ENCODE measurements at places on chromosomes 2 and 18.

- no peak for DNase-seq
Observed at GRCh38 chr18:80204142-80204541, 43.2 kb downstream of the PARD6G start.

DNA sequence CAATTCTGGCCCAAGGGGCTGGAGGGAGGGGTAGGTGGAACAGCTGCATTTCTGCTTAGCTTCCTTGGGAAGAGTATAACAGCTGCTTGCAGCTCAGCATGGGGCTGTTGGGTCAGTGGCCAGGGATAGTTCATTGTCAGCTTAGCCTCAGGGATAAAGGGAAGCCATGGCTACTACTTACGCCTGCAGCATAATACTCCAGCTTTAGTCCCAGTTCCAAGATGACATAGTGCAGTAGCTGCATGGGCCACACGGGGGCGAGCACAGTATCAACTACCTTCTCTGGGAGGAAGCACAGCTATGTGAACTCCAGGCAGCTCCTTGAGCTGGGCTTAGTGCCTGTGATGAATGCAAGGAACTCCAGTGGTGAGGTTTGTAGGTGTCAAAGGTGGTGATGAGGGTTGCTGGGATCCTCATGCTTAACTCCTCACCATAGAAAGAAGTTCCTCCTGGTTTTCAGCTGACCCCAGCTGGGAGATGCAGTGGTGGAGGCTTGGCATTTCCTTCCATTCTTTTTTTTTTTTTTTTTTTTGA lies 35.4 kb upstream of the RHOB start:
- peak; percentile 66 for DNase-seq

- DNase-seq: no peak
Observed at GRCh38 chr18:44687421-44687820, 6.7 kb downstream of the SETBP1 start.

DNA sequence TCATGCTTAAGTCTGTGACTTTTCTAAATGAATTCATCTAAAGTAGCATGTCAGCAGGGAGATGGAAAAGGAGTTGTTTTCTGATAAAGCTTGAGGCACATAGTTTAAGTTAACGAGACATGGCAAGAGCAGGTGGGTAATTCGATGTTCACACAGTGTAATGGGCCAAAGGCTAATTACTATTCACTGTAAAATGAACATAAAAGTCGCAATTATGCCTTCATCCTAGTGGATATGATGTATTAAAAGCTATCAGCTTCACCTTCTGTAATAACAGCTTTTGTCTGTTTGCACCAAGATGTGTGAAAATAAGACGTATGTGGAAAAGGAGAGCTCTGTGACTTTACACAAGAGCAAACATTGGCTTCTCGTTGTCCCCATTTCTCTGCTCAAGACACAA lies 94.2 kb upstream of the CDH20 start:
- no peak for DNase-seq

DNA sequence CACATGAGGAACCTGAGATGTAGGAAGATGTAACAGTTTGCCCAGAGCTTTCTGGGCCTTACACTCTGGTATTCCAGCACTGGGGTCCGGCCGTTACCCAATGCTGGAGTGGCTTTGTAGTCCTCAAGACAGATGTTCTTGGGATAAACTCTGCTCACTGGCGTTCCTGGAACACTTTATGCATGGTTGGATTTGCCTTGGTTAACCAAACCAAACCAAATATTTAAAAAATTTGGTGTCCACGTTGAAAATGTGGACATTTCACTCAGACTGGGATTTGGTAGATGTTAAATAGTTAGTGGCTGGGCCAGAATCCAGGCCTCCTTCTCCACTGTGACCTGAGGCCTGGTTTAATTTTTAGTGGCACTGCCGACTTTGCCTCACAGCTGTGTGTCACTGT lies 81.5 kb downstream of the ACOXL start:
- DNase-seq: no peak

GRCh38 chr2:33510586-33510968 lies 34.1 kb downstream of the RASGRP3 start:
- no peak for DNase-seq

DNA sequence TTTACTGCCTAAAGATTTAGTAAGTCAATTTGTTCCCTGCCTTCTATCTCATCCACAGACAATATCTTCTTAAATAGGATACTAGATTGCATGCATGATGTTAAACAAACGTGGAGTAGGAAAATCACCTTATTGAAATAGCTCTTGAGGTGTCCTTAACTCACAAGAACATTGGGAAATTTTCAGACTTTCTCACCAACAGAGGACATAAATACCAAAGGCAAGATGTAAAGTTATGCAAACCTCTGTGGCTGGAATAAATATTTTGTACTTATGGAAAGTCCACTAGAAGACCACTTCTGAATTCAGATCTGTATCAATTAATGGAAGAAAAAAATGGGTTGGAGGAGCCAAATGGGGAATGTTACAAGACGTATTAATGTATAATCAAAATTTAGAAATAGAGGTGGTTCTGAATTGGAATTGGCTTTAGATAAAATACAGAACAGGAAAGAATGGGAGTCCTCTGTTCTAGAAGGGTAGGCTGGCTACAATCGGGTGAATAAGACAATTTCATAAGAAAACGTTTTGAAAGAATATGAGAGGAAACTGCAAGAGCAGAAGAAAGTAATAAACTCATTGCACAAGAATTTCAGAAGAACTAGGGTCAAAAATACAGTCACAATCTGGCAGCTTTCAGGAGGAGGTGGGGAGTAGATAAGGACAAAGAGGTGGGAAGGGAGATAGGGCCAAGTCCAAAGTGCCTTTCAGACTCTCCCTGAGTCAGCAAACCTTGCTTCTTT lies 69.3 kb upstream of the FN1 start:
- no peak for DNase-seq

DNA sequence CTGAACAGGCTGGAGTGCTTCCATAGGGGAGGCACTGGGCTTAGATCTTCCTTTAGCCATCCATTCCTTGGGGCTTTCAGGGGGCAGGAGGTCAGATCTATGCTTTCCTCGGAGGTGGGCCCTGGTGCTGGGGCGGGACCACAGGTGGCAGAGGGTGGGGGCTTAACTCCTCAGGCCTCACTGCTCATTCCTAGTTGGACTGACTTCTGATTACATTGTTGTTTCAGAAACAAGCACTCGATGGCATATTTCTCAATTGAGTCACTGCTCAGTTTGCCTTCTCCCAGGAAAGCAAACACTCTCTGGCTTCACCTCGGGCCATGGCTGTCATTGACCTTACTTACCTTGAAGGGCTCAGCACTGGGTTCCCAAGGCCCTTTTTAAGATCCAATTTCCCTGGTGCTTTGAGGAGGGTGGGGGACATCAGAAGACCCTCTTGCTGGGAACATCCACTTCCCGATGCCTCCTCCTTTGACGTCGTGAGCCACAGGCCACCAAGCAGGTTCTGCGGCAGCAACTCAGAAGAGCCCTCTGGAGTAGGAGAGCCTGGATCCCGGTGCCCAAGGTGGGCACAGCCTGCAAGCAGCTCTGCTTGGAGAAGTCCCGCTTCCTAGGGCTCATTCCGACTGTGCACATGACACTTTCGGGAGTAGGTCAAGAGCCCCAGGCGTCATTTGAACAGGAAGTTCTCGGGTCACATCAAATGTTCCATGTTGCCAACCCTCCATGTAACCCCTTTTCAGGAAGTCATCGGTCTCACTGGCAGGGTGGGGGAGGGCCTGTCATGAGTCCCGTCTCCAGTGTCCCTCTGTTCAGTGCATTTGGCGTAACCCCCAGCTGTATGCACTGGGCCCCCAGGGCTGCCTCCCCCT lies 40.6 kb downstream of the SDC1 start:
- no peak for DNase-seq

GRCh38 chr2:170229744-170230143 lies 51.8 kb downstream of the MYO3B start:
- DNase-seq: no peak

GRCh38 chr18:24014062-24014985 lies at the start of gene TTC39C:
TSS of gene TTC39C (plus strand) at chr18:24014754. CDS start at chr18:24014872, 118 bp downstream.
- peak; percentile 75 for DNase-seq

DNA sequence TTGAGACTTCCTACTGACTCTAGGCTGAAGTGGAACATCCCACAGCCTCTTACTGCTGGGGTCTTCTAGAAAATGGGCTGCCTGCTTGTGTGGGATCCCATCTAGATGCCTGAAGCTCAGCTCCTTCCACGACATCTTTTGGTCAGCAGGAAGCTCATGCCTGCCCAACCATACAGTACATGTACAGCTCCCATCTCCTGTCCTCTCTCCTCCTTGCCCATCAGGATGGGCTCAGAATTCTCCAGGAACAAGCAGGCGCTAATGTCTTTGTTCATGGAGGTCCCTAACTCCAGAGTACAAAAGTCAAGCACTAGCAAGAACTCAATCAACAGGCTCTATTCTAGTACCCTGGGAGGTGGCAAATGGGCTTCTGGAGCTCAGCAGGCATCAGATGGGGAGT lies 31.7 kb upstream of the GPR17 start:
- DNase-seq: no peak

DNA sequence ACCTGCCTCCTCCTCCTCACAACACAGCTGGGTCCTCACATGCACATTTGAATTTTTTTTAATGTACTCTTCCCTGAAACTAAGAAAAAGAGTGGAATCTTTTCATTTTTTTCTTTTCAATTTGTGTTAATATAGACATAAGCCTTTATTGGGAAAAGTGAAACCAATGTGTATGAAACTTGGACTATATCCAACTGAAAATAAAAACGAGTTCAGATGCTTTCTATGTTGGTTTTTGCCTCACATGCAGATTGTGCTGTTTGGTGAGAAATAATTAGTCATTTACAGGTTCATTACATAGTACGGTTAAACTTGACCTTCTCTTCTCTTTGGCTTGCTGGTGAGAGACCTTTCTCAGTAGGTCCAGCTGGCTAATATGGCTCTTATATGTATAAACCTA lies 515.2 kb upstream of the FANCL start:
- no peak for DNase-seq

- DNase-seq: no peak
Observed at GRCh38 chr2:112147382-112148168, 9.4 kb downstream of the FBLN7 start.

- no peak for DNase-seq
Observed at GRCh38 chr2:10005461-10006235, 37.7 kb upstream of the KLF11 start.

DNA sequence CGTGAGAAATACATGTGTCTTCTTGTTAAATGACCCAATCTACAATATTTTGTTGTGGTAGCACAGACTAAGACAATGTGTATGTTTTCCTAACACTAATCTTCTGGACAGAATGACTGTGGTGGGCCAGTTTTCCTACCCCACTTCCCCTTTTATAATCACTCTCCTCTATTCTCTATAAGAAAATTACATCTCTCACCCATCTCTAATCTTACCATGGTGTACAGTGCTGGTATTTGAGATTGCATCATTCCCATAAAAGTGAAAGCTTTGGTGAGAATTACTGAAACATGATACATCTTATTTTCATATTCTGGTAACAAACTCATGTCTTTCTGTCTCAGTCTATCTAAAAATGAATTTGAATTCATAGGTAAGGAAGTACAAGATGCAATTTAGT lies 40.5 kb downstream of the CAVIN2 start:
- DNase-seq: no peak

- DNase-seq: no peak
Observed at GRCh38 chr2:121409388-121409787, 121.3 kb upstream of the RNU4ATAC start.

DNA sequence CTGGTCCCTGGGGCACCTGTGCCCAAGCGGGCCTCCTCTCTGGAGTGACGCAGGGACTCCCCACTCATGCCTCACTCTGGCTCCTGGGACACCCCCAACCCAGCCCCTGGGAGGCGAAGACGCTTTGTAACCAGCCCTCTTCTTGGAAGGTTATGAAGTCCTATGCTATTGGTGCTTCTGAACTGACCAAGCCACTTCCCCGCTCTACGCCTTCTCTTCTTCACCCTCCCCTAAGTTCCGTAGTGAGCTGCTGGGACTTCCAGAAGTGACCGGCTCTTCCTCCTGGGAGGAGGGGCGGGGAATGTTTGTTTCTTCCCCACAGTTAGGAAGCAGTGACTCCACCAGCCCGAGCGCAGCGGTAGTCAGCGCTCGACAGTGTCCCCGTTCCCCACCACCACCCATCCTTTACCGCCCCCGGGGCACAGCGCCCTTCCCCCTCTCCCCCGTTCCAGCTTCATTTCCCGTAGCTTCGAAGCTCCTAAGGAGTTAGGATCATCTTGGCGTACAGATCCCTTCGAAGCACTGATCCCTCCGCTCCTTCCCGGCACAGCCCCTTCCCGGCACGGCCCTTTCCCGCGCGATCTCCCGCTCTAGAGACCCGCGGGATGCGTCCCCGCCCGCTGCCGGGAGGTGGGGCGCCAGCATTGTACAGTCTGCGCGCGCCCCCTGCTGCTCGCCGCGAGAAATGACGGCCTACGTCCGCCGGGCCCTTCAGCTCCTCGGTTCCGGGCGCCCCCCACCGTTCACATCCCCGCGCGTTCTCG lies 25.3 kb upstream of the NOTO start:
- DNase-seq: peak; percentile 85

DNA sequence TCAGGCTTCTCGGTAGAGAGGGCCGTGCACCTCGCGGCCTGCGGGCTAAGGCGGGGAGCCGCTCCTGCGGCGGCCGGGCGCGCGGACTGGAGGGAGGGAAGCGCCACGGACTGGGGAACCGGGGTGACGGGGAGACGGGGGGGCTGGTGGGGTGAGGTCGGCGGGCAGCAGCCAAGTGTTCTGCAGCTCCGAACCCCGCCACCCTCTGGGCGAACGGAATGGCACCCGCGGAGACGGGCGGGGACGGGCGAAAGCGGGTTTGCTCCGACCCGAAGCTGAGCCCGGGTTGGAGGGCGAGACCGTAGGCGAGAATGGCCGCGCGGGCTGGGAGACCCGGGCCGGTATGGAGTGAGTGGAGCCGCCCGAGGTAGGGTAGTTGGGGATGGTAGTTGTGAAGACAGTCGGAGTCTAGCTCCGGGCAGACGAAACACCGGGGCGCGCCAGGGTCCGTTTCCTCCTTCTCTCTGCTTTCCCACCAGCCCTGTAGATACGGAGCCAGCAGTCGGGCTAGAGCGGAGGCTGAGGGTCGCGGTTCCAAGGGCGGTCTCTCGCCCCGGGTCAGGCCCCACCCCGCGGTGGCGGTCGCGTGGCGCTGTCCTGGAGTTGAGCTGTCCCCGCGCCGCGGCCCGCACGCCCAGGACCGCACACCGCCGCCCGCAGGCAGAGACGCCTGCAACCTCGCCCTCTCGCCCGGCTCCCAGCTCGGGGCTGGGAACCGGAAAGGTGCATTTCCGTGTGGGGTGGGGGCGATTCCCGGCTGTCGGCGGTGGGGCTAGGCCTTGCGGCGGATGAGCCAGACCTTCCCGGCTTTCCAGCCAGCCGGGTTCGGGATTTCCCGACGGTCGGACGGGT lies 160.3 kb upstream of the SIX2 start:
- DNase-seq: no peak

GRCh38 chr2:168607992-168608391 lies 151.9 kb downstream of the CERS6 start:
- no peak for DNase-seq

GRCh38 chr2:102005989-102006885 lies 14.5 kb downstream of the IL1R2 start:
- peak; percentile 12 for DNase-seq
